Pericardium fibroblast (primary cell): ENCODE measurements at places on chromosomes 4 and X. TPM values are rescaled to one million over a fixed set of nuclear protein-coding genes. Genes with fewer than 3 reads are reported as not detected.

Gene VSIG1
- total RNA-seq: 0.43 TPM in 1 of 2 replicates, not detected in the other

Gene KLHL4
- 2.4 and 7.5 TPM in 2 replicates for total RNA-seq

Gene ENOX2
- 7.9 and 9.2 TPM in 2 replicates for total RNA-seq

Gene BTK
- total RNA-seq: 0.17 TPM in 1 of 2 replicates, not detected in the other

Gene IL2
- total RNA-seq: not detected in 2 replicates

Gene ALB
- not detected in 2 replicates for total RNA-seq

Gene HTN3
- total RNA-seq: not detected in 2 replicates

Gene FHL1
- total RNA-seq: 123 and 240 TPM in 2 replicates

Gene ARMCX6
- total RNA-seq: 24.2 and 24.9 TPM in 2 replicates

Gene EVC2
- 9.7 and 9.8 TPM in 2 replicates for total RNA-seq

Gene GC
- not detected in 2 replicates for total RNA-seq

Gene SRPX2
- 69.2 and 161 TPM in 2 replicates for total RNA-seq
